ENCODE measurements at places on chromosomes 4 and X.
A peak's percentile ranks its signal among the peaks of the same experiment; 100 is the strongest.

DNA sequence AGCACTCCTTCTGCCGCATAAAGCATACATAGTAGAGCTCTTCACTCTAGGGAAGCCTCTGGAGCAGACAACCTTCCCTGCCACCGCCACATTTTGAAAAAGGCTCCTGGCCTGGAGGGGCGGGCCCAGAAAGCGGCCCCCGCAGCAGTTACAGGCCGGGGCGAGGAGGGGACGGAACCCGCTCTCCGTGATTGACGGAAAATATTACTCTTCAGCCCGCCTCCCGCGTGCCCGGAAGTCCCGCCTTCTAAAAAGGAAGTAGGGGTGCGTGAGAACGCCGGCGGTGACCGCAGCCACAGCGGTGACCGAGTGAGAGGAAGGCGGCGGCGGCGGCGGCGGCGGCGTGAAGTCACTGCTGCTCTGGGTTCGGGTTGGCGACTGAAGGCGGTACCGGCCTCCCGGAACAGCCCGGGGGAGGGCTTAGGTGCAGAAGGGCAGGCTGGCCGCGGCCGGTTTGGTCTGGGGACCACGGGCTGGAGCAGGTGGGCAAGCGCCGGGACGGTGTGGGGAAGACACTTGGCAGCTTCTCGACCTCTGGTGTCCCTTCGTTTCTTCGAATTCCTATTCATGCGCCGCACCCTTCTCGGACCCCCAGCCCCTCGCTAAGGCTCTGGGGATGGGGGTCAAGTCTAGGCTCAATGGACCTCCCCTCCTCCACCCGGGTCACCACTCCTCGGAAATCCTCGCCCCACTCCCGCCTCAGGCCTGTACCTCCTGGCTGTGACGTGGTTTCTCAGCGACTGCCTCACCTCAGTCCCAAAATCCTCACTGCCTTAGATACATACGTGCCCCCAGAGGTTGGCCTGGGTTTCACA lies at the start of gene HCCS:
Gene HCCS (plus strand): TSS at position 296 of the 815 bp plus-strand sequence. CDS start 729 bp downstream, outside the sequence.
- DNase-seq: peak; percentile 67

GRCh38 chrX:123961268-123962005 lies at the start of gene STAG2:
Gene STAG2 (plus strand): TSS chrX:123961706. CDS start chrX:124022628, 60,922 bp downstream.
- no peak for DNase-seq

GRCh38 chr4:170009291-170009690 lies 16.9 kb downstream of the MFAP3L start:
- no peak for DNase-seq

- DNase-seq: no peak
These were observed 9.3 kb downstream of the PJA1 start for GRCh38 chrX:69155786-69156520.

DNA sequence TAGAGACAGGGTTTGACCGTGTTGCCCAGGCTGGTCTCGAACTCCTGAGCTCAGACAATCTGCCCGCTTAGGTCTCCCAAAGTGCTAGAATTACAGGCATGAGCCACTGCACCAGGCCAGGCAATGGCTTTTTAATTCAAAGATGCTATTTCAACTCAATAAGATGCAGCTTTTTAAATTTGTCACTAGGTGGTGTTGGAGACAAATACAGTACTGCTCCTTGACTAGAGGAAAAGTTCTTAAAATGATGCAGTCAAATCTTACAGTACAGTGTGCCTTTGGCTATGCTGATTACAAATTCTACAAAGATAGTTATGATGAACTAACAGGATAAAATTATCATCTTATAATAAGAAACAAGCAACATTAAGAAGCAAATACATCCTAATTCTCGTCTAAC lies 441.1 kb downstream of the KCNIP4 start:
- no peak for DNase-seq

- no peak for DNase-seq
These were observed 45.9 kb downstream of the FREM3 start for GRCh38 chr4:143654571-143654970.

GRCh38 chr4:30939069-30939468 lies 218.9 kb downstream of the PCDH7 start:
- DNase-seq: no peak

- no peak for DNase-seq
These were observed 48.8 kb downstream of the PPP2R2C start for GRCh38 chr4:6423575-6423974.

DNA sequence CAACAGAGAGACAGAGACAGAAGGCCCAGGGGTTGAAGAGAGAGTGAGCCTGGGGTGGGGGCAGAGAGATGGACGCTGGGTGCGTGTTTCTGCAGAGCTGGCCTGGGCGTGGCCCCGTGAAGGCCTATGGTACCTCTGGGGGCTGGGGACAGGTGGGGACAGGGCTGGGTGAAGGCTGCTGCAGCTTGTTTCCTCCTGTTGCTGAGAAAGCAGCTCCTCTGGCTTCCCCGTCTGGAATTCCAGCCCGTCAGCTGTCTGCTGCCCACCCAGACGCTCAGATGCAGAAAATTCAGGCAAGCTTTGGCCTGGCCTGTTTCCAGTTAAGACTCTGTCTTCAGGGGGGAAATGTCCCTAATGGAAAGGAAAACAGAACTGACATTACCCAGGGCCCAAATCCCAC lies 76.8 kb upstream of the PSAPL1 start:
- DNase-seq: no peak

GRCh38 chr4:75011131-75011795 lies 78.3 kb downstream of the PARM1 start:
- no peak for DNase-seq

DNA sequence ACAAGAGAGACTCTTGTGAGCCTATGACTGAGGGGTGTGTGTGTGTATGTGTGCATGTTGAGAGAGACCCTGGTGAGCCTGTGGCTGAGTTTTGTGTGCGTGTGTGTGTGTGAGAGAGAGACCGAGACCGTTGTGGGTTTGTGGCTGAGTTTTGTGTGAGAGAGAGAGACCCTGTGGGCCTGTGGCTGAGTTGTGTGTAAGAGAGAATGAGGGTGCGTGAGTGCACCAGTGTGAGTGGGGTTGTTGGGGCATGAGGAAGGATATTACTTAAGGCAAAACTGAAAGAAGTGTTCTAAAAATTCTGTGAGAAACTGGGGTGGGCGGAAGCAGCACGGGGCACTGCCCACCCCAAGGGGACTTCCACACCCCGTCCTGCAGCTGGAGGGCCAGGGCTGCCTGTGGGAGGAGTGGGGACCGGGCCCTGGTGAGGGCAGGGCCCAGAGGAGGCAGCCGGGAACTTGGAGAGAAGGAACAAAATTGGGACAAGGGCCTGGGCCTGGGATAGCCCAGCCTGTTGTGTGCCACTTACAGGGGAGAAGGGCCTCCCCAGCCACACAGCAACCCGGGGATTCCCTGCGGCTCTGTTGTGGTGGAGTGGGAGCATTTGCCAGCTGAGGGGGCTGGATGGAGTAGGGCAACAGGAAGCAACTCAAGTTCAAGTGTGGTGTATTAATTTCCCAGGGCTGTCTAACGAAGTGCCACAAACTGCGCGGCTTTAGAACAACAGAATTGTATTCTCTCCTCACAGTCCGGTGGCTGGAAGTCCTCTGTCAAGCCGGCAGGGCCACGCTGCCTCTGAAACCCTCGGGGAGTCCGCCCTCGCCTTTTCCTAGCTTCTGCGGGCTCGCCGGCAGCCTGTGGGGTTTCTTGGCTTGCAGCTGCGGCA lies 22.1 kb downstream of the TMEM131L start:
- no peak for DNase-seq

GRCh38 chr4:120399826-120400225 lies 333.2 kb upstream of the MAD2L1 start:
- no peak for DNase-seq

GRCh38 chr4:71827826-71828225 lies 43.9 kb upstream of the GC start:
- DNase-seq: no peak

DNA sequence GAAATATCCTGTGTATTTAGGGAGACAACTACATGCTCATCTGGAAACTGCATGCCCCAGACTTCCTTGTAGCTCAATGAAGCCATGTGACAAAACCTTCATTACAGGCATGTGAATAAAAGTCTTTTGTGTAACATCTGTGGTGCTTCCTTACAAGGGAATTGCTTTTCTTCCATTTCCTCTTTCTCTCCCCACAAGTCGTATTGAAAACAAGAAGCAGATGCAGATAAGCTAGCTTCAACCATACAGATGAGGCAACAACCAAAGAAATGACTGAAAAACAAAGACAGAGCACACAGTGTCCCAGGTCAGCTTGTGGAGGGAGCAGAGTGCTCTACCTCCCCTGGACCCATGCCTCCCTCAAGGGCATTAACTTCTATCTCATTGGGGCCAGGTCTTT lies 115.8 kb upstream of the INPP4B start:
- no peak for DNase-seq

GRCh38 chr4:167221084-167221483 lies 13.2 kb downstream of the SPOCK3 start:
- DNase-seq: no peak

DNA sequence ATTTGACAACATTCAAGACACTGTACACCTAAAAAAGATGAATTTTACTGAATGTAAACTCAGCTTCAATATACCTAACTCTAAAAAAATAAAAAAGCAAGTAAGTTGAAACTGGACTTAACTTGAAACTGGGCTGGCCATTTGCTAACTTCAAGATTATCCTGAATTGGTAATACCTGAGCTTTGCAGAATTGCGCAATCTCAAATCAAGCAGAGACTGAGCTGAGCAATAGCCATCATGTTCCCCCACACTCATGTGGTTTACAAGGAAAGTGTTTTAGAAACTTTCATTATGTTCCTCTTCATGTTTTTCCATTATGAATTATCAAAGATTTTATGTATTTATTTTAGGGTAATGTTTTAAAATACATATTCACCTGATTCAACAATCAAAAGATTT lies 38.7 kb downstream of the ANXA5 start:
- no peak for DNase-seq

DNA sequence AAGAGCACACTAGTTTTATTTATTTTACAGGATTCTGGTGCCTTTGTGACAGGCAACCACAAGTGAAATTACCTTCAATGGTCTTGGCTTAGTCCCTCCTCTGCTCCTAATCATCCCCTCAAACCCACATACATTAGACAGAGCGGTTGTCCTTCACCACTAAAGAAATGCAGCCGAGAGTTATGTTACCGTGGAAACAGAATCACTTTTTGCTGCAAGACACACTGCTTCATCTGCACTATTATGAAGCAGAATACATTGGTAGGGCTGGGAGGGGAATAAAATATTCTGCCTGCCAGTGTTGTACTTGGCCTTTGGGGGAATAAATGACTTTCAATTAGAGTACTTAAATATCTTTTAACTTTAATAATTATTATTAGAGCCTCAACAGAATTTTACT lies 75.2 kb downstream of the ARHGEF38 start:
- DNase-seq: no peak

DNA sequence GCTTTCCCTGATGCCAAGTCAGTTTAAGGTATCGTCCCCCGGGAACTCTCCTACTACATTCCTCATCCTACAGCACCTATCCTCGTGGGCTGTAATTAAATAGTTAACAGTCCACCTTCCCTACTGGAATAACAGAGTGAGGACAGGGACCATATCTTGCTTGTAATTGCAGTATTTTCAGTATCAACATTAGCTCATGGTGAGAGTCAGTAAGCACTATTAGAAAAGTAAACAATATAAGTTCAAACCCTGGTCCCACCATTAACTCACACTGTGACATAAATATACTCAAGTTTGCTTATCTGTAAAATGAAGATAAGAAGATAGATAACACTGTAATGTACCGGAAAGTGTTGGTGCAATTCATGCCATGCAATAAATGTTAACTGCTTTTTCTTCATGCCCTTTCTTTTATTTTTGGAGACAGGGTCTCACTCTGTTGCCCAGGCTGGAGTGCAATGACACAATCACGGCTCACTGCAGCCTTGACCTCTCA lies 61.3 kb downstream of the SH3RF1 start:
- DNase-seq: no peak

- no peak for DNase-seq
These were observed 14.3 kb downstream of the DCAF8L1 start for GRCh38 chrX:27966955-27967354.

- no peak for DNase-seq
These were observed 229.0 kb downstream of the ANK2 start for GRCh38 chr4:113278324-113278934.

DNA sequence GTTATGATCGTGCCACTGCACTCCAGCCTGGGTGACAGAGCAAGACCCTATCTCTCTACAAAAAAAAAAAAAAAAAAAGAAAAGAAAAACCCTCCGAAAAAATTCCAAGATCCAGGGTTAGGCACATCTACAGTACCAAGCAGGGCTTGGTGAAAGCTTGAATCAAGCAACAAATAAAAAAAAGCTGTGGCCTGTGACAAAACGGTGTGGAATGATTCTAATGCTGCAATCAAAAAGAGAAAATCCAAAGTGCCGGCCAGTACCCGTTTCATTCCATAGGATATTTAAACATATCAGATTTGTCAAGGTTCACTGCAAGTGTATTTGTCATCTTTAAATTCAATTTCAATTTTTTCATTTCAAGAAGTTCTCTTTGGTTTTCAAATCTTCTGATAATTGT lies 20.5 kb downstream of the RWDD4 start:
- DNase-seq: no peak

DNA sequence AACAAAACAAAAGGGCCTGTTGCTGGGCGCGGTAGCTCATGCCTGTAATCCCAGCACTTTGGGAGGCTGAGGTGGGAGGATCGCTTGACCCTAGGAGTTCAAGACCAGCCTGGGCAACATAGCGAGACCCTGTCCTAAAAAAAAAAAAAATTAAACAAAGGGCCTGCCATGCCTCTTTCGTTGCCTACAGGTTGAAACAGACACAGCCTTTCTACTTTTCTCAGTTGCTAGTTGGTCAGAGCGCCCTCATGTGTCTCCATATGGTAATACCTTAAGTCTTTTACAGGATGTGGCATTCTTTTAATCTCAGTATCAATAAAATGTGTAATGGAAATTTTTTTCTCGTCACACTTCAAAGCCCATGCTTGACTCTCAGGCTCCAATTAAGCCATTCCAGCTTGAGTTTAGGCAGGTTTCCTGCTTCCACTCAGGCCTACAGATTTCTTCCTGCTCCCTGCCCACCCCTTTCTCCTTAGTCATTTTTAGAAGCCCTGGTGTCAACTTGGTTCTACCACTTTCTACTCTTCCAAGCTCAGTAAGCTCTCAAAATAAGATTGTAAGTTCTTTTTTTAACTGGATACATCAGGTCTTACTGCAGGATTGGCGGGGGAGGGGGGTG lies 4.6 kb upstream of the SOWAHD start:
- DNase-seq: no peak

- DNase-seq: no peak
These were observed 290.2 kb downstream of the CAMK2D start for GRCh38 chr4:113471146-113471860.

- no peak for DNase-seq
These were observed 125.3 kb downstream of the SOWAHB start for GRCh38 chr4:76772498-76773106.

DNA sequence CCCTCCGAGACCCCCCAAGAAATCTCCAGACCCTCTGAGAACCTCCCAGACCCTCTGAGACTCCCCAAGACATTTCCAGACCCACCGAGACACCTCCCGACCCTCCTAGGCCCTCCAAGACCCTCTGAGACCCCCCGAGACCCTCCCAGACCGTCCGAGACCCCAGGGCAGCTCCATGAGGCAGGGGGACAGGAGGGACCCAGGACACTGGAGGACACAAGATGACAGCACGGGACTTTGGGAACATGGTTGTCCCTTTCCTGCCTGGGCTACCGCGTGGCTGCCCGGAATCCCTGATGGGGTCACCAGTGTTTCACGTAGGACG lies 10.3 kb downstream of the CTBP1 start:
- no peak for DNase-seq

- DNase-seq: no peak
These were observed 18.0 kb downstream of the ING2 start for GRCh38 chr4:183522821-183523220.

Data from stimulated activated CD8-positive, alpha-beta memory T cell treated with anti-CD3 and anti-CD28 coated beads, Interleukin-7, amount 100 ng/mL, for 1 hour (primary cell).